Memory B cell (primary cell): ENCODE measurements at places on chromosomes 12 and 14.
A peak's percentile ranks its signal among the peaks of the same experiment; 100 is the strongest.

DNA sequence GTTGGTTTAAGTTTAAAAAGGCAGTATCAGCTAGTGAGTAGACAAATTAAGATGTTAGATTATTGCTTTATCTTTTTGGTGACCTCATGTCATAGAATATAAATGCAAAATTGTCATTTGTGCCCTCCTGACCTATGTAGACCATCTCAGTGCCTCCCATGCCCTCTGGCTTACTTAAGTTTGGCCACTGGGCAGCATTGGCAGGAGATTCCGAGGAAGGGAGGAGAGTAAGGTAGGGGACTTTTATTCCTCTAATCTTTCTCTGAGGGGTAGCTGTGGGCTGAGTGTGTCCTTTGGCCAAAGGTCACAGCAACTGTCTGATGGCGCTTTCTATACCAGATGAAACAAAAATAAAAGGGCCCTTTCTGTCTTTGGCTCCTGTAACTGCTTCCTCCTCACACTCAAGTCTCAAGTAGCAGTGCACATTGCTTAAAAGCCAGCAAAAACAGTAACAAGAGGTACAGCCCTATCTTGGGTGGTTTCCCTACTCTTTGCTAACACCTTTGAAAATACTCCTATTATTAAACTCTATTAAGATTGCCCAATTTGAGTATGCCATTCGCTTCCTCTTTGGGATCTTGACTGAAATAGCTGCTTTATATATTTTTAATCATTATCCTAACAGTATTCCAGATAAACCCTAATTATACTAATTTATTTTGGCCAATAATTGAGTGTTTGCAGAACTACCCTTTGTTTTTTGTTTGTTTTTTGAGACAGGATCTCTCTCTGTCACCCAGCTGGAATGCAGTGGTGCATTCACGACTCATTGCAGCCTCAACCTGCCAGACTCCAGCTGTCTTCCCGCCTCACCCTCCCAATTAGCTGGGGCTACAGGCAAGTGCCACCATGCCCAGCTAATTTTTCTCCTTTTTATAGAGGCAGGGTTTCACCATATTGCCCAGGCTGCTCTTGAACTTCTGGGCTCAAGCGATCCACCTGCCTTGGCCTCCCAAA is 56.5 kb upstream of the KCNH3 start:
- DNase-seq = no peak

- no peak for DNase-seq
These were observed 702.3 kb downstream of the TMEM121 start for GRCh38 chr14:106228541-106229158.

DNA sequence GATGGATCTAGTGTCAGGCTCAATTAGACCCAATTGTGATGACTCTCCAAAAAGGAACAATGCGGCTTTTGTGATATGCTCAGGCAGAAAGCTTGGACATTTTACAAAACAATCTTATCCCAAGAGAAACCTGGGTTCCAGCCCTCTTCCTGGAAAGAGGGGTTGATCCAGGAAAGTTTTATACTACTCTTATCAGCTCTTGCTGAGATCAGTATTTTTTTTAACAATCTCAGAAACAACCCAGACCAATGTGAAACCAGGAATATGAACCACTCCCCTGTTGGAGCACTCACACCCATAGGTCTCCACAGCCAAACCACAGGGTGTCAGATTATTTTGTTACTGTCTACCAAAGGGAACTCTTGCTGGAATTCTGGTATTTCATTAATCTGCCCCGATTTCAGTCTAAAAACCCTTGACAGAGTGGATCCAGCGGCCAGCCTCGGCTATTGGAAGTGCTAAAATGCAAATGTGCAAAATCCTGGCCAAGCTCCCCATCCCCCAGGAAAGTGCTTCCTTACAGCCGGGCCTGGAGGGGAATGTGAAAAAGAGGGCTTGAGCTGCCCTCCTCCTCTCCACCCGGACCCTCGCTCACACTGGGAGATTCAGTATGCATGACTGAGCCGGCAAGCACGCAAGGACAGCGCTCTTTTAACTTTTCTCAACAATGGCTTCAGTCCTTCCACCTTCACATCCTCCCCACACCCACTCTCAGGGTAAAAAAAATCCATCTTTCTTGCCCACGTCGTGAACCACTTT is 4.0 kb downstream of the FBXL14 start:
- no peak for DNase-seq

GRCh38 chr12:106436164-106436563 is 78.6 kb downstream of the POLR3B start:
- DNase-seq = no peak

DNA sequence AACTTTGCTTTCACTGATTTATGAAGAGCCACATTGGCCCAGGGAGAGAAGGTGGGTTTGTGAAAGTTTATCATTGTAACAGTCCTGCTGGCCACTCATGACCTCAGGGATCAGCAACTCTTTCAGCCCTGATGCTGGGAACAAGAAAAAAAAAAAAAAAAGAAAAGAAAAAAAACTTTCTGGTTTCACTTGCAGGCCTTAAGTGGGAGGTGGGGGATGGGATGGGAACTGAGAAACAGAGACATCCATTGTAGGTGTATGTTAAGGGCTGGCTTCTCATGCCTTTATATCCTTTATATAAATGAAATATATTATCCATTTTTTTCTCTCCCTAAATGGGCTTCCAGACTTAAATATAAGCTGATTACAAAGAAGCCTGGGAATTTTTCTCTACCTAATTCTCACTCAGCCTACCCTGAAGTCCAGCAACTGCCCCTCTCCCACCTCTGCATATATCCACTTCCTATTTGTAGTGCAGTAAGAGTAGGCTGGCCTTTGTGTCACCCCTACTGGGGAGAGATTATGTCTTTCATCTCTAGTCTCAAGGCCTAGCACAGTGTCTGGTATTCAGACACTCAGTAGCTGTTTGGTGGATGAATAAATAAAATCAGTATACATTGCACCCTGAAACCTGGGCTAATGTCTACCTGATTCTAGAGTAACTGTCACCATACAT is 187.1 kb downstream of the KICS2 start:
- no peak for DNase-seq

GRCh38 chr14:67487937-67488893 is at the start of gene TMEM229B:
Gene TMEM229B (minus strand): TSS chr14:67488721. CDS start chr14:67473923, 14,798 bp downstream.
- peak; percentile 84 for DNase-seq

GRCh38 chr14:94047581-94047980 is 21.4 kb downstream of the OTUB2 start:
- DNase-seq = no peak

DNA sequence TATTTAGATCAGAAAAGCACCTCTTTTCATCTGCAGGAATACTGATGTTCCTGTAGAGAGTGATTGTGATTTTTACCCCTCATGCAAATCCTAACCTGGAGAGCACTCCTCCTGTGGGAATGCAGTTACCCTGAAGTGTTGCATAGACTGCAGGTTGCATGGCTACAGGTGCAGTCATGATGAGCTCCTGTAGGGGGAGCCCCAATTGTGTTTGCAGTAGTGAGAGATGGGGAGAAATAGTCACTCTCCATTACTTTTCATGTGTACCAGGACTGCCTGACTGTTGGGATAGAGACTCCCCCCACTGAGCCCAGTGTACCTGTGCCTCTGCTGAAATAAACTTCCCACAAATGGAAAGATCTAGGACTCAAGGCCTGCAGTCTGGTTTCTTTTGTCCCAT is 1086.5 kb downstream of the SLC6A15 start:
- DNase-seq = no peak

- no peak for DNase-seq
These were observed 67.1 kb upstream of the CPM start for GRCh38 chr12:69000074-69000473.

DNA sequence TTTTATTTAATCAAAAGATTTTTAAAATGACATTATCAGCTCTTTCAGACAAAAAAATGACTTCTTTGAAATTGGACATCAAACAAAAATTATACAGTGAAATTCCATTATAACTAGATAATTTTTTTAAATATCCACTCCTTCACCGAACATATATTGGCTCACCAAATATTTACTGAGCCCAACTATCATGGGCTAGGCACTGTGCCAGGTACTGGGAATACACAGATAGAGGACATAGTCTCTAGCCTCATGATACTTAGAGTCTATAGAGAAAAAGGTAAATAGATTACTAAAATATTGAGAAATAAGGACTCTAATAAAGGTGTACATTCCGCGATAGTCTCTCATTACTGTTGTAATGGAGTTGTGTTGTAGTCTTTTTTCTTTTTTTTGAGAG is 219.9 kb downstream of the SEC23A start:
- DNase-seq = no peak

- DNase-seq = peak; percentile 48
These were observed 1.2 kb downstream of the WNT5B start for GRCh38 chr12:1630133-1630826.

GRCh38 chr12:117875744-117876435 is 92.9 kb downstream of the KSR2 start:
- no peak for DNase-seq

- no peak for DNase-seq
These were observed 1.9 kb upstream of the RAB35 start for GRCh38 chr12:120118321-120119061.

- DNase-seq = no peak
These were observed 22.7 kb downstream of the CLMN start for GRCh38 chr14:95296966-95297365.

DNA sequence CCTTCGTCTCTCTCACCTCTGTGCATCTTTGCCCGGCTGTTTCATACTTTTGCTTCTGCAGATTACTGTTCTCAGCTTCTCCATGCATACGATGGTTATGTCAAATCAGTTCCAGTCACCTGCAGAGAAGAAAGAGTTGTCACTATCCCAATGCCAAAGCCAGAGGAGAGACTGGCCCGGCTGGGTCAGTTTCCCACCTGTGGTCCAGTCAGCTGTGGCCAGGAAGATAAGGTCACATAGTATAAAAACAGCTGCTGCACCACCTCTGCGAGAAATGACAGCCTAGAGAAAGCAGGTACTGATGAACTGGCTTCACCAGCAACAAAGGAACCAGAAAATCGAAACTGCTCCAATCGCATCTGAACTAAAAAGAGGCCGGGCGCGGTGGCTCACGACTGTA is 6.4 kb upstream of the P2RX4 start:
- no peak for DNase-seq

GRCh38 chr12:84355561-84355960 is 557.0 kb downstream of the SLC6A15 start:
- no peak for DNase-seq

GRCh38 chr12:113474635-113475436 is 3.2 kb upstream of the LHX5 start:
- DNase-seq = no peak

- no peak for DNase-seq
These were observed 191.0 kb upstream of the BTG1 start for GRCh38 chr12:92336641-92337040.

- no peak for DNase-seq
These were observed 80.5 kb upstream of the TBX3 start for GRCh38 chr12:114764510-114764909.

GRCh38 chr12:85558684-85559083 is 277.5 kb downstream of the RASSF9 start:
- no peak for DNase-seq

GRCh38 chr12:124493809-124494750 is 73.3 kb downstream of the NCOR2 start:
- DNase-seq = peak; percentile 37

GRCh38 chr12:97572220-97572619 is 109.6 kb downstream of the RMST start:
- DNase-seq = no peak

- no peak for DNase-seq
These were observed 182.0 kb downstream of the FOXA1 start for GRCh38 chr14:37413050-37413449.

DNA sequence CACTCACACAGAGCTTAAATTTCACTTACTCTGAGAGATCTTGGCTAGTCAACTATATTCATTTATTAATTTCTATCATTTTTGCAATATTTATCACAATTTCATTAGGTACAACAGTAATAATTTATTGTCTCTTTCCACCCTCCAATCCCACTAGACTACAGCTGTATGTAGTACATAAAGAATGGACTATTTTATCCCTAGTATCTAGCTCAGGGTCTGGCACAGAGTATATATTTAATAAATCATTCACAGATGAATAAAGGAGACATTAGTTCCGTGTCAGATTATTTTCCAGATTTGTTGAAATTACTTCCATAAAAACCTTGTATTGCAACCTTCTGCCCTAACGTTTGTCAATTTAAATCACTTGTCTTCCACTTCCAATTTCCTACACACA is 1781.1 kb upstream of the SEL1L start:
- DNase-seq = no peak

DNA sequence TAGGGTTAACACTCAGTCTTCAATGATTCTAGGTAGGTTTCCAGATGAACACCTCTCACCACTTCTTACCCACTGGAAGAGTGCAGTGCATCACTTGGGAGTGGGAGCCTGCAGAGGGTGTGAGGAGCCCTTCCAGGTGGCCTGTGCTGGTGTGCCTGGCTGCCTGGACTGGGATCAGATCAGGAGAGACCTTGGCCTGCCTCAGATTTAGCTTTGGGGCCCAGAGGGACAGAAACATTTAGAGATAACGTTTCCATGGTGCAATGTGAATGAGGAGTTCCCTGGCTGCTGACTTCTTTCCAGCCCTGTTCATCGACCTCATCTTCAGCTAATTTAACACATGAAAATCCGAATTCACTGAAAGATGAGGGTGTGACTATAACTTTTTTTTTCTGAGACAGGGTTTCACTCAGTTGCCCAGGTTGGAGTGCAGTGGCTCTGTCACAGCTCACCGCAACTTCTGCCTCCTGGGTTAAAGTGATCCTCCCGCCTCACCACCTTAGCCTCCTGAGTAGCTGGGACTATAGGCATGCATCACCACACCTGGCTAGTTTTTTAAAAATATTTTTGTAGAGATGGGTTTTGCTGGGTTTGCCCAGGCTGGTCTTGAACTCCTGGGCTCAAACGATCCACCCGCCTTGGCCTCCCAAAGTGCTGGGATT is 53.6 kb downstream of the SUSD6 start:
- no peak for DNase-seq

- DNase-seq = no peak
These were observed 38.7 kb downstream of the SH2B3 start for GRCh38 chr12:111444314-111444924.

- no peak for DNase-seq
These were observed 728.5 kb downstream of the FSCB start for GRCh38 chr14:43778570-43778936.

DNA sequence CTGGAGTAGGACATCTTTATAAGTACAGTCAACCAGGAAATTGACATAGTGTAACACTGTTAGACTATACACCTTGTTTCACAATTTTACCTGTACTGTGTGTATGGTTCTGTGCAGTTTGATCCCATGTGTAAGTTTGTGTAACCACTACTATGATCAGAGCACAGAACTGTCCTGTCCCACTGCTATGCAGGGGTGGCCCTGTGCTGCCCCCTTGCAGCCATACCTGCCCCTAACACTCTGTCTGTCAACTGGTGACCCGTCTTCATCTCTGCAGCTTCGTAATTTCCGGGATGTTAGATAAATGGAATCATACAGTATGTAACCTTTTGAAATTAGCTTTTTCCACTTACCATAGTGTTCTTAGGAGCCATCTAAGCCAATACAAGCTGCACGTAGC is 58.7 kb upstream of the RD3L start:
- no peak for DNase-seq
